ENCODE measurements at places on chromosomes 3 and 15.

DNA sequence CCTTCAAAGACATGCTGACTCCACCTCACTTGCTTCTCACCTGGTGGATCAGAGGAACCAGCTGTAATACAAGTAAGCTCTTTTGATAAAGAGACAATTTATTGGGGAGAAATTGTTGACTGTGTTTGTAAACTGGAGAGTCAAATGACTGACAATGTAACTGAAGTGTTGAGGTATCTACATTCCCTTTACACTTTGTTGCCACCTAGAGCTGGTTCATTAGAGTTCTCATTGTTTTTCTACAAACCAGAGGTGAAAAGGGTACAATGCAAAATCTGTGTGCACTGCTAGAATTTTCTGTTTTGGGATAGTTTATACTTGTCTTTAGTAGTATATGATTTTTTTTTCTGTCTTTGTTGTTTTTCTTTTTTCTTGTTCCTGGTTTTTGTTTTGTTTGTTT lies 8.7 kb upstream of the LRRC58 start:
- no peak for DNase-seq

- DNase-seq = no peak
Measured at GRCh38 chr3:105316331-105316730, 50.4 kb upstream of the ALCAM start.

DNA sequence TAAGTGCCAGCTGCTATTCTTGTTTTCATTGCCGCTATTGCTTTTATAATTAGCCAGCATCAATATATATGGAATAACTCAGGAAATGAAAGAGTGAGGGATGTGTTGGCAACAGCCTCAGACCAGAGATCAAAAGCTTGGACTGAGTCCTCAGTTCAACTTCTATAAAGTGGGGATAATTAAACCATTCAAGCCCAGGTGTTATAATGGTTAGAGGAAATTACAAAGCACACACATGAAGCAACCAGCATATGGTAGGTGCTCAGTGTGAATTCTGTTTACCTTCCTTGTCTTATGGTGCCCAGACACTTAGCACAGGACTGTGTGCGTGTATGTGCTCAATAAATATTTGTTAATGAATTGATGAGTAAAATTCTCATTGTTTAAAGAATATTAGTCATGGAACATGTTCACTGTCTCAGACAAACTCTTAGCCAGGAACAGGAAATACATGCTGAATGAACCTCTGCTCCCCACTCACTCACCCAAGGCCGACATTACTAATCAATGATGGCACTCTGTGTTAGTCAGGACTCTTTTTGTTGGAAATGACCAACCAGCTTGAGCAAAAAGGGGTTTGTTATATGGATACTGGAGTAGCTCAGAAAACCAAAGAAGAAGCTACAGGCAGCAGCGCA lies 16.7 kb upstream of the CCDC174 start:
- no peak for DNase-seq

DNA sequence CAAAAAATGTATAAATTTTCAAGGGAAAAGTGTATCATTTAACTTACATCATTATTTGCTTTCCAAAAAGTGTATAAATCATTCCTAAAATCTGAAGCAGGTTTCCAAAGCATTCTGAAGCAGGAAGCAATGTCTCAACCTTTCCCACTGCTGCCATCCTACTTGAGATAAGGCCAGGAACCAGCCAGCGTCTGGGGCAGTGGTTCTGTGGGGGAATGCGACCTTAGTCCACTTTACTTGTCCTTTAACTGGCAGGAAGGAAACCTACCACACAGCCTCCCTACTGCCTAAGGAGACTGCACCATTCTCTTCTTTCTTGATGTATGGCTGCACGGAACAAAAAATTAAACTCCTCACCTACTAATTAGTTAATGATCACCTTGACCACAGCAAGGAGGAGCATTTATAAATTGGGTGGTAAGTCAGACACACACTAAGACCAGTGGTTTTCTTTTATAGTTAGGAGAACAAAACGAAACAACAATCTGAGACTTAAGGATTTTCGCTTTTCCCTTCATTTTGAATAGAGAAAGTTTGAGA lies 3.7 kb downstream of the SORD start:
- DNase-seq = no peak

GRCh38 chr3:184488577-184488976 lies 73.0 kb upstream of the EPHB3 start:
- DNase-seq = no peak

DNA sequence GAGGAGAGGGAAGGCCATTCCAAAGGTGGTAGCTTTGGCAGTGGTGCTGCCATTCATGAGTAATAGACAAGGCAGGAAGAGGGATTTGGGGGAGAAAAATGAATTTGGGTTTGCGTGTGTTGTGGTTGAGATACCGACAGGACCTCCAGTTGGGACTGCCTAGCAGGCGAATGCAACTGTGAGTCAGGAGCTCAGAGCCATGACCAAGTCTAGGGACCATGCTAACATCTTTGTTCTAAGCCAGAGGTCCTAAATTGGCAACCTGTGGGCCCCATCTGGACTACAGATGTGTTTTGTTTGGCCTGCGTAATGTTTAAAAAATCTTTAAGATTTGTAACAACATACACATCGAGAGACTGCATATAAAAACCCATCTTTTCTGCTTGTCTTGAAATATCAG lies 61.6 kb downstream of the SAMMSON start:
- DNase-seq = peak; percentile 62

DNA sequence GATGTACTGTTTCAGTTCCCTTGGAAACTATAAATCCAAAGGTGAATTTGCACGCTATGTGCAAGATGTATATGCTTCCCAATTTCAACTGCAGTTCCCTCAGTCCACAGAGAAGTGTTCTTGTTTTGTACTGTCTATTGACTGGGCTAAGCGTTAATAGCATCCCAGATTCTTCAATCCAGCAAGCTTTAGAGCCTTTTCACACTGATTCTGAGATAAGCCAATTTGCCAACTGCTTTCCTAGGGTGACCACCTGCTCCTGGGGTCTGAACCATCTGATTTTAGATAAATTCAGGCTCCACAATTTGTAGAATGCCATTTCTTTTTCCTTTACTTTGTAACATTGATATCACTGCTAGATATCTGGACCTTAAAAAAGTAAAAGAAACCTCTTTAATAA lies 340.1 kb downstream of the PTPRG start:
- no peak for DNase-seq
